NCI-H1694 (cell line): ENCODE measurements at places on chromosomes 7 and 10.
A peak's percentile ranks its signal among the peaks of the same experiment; 100 is the strongest.

- no peak for DNase-seq
Measured at GRCh38 chr10:8594176-8594575, 539.7 kb downstream of the GATA3 start.

GRCh38 chr10:119700321-119700954 is 25.4 kb upstream of the INPP5F start:
- DNase-seq: no peak

DNA sequence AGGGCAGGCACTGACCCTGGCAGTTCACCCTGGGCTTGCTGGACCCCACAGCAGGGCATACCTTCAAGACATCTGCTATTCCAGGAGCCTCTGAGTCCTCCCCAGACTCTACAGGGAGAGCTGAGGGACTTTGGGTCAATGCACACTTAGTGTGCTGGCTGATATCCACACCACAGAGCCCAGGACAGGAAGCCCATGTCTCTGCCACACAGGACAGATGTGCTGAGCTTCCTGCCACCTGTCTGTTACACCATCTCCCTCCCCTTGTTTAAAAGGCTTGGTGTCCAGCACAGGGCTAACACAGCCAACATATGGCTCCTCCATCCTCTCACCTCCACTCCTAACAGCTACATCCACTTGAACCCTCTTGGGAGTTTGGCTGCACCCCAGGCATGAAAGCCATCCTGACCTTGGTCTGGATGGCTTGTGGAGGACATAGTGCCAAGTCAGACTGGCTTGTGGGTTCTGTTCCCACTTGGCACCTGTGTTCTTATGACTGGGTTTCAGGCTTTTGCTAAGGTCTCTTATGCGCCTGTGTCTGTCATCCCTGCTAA is 529.8 kb downstream of the GALNT17 start:
- no peak for DNase-seq

GRCh38 chr10:36540611-36541010 is 584.8 kb upstream of the ANKRD30A start:
- no peak for DNase-seq

- no peak for DNase-seq
Measured at GRCh38 chr7:80724249-80724871, 85.9 kb downstream of the CD36 start.

DNA sequence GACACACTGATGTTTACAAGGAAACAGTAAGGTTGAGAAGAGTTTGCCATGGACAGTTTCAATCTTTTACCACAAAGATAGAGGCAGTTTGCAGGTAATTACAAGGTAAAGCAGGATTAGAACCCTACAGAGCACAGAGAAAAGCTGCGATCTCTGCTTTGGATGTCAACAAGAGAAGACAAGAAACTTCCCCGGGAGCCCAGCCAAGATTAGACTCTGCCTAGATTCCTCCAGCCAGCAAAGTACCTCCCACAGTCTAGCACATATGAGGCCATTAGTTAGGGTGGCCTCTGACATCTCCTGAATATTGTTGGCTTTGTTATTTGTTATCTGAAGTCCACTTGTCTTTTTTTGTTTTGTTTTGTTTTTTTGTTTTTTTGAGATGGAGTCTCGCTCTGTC is 178.1 kb downstream of the CALN1 start:
- DNase-seq: no peak

DNA sequence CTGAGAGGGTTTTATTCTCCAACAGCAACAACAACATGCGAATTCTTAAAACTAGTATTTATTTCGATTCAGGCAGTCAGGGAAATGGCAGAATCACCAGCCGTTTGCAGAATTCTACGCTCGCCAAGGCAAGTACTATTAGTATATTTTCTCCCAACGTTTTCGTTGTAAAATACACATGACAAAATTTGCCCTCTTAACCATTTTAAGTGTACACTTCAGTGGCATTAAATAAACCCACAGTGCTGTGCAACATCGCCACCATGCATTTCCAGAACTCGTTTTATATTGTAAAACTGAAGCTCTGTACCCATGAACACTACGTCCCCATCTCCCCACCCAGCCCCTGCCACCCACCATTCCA is 10.8 kb downstream of the EN2 start:
- DNase-seq: no peak

GRCh38 chr7:28811008-28811407 is 147.1 kb downstream of the TRIL start:
- no peak for DNase-seq

- DNase-seq: no peak
Measured at GRCh38 chr10:129775681-129776080, 188.4 kb downstream of the EBF3 start.

- DNase-seq: no peak
Measured at GRCh38 chr7:296373-296945, 6.5 kb downstream of the FOXL3 start.

DNA sequence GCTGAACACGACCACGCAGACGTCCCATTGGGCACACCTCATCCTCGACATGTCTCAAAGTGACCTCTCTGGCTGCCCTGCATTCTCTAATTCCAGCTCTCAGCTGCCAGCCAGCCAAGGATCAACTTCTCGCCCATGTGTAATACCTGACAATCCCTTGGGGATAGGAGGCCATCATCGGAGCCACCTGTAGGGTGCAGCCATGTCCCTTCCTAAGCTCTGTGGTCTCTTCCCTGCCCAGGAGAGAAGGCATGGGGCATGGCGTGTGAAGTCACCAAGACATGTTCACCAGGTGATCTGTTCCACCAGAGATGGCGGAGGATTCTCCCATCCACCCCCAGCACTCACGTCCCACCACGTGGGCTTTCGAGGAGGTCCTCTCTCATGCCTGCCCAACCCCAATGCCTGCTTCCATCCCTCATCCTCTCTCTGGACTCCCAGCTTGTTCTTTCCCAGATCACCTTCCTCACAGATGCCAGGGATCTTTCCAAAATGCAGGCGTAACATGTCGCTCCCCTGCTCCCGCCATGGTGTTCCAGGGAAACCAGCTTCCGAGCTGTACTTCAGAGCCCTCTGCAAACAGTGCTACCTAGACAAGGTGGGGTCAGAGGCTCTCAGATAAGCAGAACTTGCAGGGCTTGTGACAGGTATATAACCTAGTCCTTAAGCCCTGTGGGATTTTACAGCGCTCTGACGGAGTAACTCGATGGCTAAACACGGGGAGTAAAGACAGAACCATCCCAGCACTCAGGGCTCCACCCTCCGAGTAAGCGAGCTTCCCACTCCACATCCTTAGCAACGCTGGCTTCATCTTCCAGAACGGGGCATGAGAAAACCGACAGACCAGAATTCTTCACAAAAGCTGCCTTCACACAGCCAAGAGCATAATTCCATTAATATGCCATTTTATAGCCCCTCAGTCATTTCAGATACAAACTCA is 41.1 kb downstream of the BRI3 start:
- DNase-seq: no peak

DNA sequence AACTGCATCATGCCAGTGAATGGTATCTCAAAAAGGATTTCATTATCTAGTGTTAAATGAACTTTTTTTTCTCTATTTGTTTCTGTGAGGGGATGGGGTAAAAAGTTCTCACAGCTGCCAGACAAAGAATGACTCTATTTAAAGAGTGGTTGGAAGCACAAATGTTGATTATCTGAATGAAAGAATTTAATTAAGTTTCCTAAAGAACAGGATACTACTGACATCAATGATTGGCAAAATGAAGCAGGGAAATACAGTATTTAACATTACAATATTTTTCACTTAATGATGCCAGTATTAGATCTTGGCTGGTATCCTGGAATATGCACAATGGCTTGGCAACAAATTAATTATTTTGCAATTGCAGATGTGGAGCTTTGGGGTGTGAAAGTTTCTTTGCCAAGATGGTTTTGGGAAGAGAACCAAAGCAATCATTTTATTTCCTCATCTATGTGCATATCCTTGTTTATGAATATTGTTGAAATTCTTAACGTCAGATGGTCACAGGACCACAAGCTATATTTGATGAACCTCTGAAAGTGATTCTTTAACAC is 336.8 kb downstream of the ARL4A start:
- DNase-seq: peak; percentile 1

- DNase-seq: no peak
Measured at GRCh38 chr10:18134921-18135320, 5.3 kb upstream of the CACNB2 start.

DNA sequence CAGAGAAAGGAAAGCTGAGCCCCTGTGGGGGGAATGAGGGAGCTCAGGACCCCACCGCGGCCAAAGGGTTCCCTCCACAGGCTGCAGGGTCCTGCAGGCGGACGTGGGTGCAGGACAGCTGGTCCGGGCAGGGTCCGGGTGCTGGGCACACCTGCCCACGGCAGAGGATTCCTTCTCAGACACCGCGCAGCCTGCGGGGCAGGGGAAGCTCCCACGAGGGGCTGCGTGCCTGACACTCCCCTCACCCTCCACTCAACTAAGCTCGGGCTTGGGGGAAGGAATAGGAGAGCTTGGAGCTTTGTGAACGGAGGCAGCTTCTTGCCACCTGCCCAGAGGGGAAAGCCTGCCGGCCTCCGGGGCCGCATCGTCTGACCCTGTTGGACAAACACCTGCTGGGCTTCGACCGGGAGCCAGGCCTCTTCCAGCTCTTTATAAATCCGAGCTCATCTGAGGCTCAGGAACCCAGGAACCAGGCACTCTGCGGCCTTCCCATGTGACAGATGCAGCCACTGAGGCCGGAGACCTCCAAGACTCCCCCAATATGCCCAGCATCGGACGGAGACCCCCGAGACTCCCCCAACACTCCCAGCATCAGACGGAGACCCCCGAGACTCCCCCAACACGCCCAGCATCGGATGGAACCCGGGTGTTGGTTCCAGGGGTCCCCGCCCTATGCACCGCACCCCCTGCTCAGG is 97.3 kb downstream of the PDGFA start:
- DNase-seq: no peak

- no peak for DNase-seq
Measured at GRCh38 chr7:139562961-139563565, 39.6 kb downstream of the CLEC2L start.

- DNase-seq: no peak
Measured at GRCh38 chr7:101435461-101436220, 73.0 kb downstream of the COL26A1 start.

GRCh38 chr7:7570584-7570983 is 3.9 kb downstream of the MIOS start:
- no peak for DNase-seq

- DNase-seq: no peak
Measured at GRCh38 chr7:132061937-132062336, 505.5 kb upstream of the PODXL start.

GRCh38 chr7:114567416-114567815 is 152.8 kb downstream of the FOXP2 start:
- no peak for DNase-seq

DNA sequence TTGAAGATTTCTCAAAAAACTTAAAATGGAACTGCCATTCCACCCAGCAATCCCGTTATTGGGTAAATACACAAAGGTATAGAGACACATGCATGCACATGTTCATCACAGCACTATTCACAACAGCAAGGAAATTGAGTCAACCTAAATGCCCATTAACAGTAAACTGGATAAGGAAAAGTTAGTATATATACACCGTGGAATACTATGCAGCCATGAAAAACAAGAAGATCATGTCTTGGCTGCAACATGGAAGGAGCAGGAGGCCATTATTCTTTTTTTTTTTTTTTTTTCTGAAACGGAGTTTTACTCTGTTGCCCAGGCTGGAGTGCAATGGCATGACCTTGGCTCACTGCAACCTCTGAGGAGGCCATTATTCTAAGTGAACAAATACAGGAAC is 749.0 kb downstream of the MAGI2 start:
- DNase-seq: no peak

GRCh38 chr10:6050801-6051445 is 11.2 kb downstream of the IL2RA start:
- DNase-seq: no peak

GRCh38 chr7:98133181-98133580 is 26.5 kb downstream of the LMTK2 start:
- no peak for DNase-seq

- no peak for DNase-seq
Measured at GRCh38 chr10:91804126-91804510, 5.9 kb downstream of the TNKS2 start.

- DNase-seq: no peak
Measured at GRCh38 chr7:148711191-148712102, 12.7 kb downstream of the CUL1 start.

- DNase-seq: no peak
Measured at GRCh38 chr7:129375141-129375938, 58.9 kb upstream of the STRIP2 start.

DNA sequence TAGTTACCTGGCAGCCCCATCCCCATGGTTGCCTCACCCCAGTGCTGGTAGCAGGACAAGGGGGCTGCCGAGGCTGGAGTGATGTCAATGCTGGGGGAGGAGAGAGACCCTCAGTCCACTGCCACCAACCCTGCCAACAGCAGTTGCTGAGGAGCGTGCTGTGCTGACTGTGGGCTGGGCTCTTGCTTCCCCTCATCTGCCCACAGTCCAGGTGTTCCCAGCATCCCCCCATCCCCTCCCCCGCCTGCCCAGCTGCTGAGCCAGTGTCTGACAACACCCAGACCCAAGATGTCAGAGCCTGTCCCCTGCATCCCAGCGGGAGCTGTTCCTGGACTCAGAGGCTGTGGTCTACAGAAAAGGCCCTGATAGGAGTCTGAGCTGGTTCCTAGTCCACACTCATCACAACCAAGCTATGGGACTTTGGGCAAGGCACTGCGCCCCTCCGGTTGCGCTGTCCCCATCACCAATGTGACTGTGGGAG is 14.6 kb upstream of the PSAP start:
- no peak for DNase-seq

DNA sequence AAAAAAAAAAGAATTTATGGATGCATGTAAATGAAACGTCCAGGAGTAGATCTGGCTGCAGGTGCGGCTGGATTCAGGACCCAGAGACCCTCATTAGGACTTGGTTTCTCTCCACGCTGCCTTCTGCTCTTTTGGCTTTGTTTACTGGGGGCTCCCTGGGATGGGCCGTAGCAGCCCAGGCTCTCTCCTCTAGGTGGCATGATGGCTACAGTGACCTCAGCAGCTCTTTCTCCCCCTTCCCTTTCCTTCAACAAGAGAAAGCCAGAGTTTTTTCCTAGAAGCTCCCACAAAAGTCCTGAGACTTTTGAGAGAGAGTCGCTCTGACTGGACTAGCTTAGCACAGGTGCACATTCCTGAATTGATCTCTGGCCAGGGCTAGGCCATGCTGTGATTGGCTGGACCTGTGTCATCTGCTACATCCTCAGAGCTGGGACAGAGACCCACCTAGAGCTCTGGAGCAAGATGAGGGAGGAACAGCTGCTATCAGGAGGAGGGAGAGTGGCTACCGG is 67.8 kb upstream of the PDCD4 start:
- DNase-seq: peak; percentile 48

DNA sequence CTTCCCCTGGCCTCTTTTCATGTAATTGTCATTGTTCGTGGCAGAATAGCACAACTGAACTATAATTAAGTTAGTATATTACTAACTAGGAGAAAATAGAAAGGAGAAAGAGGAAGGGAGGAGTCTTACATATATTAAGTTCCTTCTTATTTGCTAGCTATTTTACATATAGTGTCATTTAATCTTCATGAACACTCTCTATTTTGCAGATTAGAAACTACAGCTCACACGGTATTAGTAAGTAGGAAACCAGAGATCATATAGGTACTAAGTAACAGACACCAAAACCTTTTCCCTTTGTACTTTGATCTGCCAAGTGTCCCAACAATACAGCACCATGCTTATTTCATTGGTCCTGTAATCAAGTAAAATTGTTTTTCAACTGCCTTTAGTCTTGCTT is 202.4 kb upstream of the HPS1 start:
- no peak for DNase-seq

GRCh38 chr10:27373566-27374160 is 130.4 kb upstream of the RAB18 start:
- DNase-seq: no peak

- DNase-seq: no peak
Measured at GRCh38 chr7:28452681-28453080, 40.4 kb downstream of the CREB5 start.
